ENCODE measurements at places on chromosomes 12 and 14.

DNA sequence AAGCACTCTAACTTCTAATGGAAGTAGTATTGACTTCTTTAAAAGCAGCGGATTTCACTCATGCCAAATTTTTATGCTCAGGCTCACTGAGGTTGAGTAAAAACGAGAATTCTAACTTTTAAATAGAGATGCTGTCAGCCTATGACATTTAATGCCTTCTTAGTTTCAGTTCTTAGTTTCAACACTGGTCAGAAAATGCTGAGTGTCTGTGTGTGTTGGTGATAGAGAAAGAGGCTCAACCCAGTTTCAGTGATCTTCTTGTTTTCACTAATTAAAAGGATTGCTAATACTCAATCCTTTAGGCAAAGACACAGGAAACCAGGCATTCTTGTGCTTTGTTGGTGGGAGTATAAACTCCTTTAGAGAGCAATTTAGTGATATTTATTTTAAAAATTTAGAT lies 31.0 kb downstream of the PEBP1 start:
- no peak for DNase-seq

GRCh38 chr12:104414581-104415341 lies 42.0 kb upstream of the CHST11 start:
- no peak for DNase-seq

DNA sequence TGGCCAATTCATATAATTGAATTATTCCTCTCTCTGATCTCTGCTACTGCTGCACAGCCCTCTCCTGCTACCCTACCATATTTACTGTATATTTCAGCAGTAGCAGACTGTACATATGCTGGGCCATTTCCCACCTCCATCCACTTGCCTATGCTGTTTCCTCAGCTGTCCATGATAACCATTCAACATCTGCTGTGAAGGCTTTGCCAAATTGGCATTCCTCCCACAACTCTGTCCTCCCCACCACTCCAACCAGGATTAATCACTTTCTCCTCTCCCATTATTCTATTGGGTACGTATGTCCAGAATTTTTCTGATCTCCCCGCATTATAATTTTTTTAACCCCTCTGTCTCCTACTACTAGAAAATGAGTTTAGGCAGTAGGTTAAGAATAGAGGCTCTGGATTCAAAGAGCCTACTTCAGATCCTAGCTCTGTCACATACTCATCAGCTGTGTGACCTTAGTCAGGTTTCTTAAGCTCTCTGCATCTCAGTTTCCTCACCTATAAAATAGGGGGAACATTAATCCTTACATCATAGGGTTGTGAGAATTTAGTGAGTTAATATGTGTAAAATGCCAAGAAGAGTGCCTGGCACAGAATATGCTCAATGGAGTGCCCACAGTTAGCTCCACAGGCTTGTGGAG lies 123.3 kb downstream of the KICS2 start:
- DNase-seq: no peak

GRCh38 chr12:62248873-62249272 lies 11.3 kb upstream of the USP15 start:
- DNase-seq: no peak

DNA sequence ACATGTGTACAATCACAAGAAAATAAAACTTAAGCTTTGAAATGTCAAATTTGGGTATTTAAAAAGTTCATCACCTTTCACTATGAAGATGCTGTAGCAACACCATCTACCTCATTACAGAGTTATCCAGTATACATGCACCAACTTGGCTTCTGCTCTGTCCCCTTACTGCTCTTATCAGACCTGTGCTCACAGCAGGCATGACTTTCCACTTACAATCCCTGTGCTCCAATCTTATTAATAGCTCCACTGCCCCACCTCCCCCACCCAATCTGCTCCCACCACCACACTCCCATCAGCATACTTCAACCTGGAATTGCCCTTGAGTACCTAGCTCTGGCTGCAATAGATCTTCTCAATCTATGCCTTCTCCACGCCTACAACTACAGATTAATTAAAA lies 13.3 kb downstream of the GALC start:
- DNase-seq: no peak

GRCh38 chr12:15227004-15227679 lies 5.9 kb upstream of the RERG start:
- peak; percentile 19 for DNase-seq

DNA sequence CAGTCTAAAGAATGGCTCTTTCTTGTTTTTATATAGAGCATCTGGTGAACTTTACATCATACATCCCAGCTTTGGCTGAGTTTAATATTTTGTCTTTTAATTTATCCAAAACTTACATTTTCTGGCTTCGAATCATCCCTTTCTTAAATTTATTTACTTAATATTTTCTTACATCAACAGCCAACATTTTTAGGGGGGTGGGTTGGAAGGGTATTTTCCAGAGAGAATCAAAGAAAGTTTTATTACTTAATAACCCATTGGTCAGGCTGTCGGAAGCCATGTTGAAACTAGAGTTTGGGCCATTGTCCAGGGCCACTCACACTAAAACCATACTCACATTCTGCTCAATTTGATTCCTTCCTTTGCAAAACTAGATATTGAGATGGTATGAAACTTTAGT lies 220.2 kb downstream of the AEBP2 start:
- no peak for DNase-seq

DNA sequence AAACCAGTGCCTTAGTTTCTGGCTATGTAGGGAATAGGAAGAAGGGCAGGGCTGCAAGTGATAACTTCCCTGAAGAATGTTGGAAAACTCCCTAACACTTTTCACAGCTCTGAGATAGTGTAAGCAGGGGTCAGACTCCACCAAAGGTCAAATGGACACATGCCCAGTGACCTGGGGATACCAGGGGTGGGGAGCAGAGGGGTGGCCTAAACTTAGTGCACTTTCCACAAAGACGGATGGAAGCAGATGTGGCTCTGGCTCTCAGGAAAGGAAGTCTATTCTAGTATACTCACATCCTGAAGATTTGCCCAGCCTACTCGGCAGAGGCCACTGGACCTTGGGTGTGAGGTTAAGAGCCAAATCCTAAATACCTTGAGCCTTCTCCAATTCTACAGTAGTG lies 285.8 kb downstream of the NUAK1 start:
- DNase-seq: no peak

- no peak for DNase-seq
Measured at GRCh38 chr12:46858368-46858767, 32.6 kb upstream of the SLC38A4 start.

DNA sequence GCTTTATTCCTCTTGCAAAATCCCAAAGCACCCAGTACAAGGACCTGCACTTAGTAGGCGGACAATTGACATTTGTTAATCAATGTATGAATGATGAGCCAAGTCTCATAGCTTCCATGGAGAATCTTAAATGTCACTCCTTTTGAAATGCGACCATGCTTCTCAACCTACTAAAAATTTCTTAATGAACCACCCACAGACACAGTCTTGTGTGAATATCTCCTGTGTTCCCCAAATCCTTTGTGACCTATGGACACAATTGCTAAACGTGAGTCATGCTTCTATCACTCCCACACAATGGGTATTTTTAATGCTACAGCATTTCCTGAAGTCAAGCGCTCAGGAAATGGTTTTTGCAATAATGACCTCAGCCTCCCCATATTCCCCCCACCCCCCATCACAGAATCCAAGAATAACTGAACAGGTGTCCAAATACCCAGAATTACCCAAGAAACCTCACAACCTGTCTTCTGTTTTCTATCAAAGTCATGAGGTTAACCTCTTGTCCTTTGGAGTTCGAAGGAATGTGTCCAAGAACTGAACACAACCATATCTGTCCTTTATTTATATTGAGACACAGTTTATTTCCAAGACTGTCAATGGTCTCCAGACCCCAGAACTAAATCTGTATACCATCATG lies 163.6 kb upstream of the PLEKHG7 start:
- peak; percentile 46 for DNase-seq

GRCh38 chr12:3551386-3551785 lies 60.4 kb downstream of the PRMT8 start:
- DNase-seq: no peak

GRCh38 chr12:123118497-123118896 lies 32.4 kb downstream of the PITPNM2 start:
- DNase-seq: no peak

DNA sequence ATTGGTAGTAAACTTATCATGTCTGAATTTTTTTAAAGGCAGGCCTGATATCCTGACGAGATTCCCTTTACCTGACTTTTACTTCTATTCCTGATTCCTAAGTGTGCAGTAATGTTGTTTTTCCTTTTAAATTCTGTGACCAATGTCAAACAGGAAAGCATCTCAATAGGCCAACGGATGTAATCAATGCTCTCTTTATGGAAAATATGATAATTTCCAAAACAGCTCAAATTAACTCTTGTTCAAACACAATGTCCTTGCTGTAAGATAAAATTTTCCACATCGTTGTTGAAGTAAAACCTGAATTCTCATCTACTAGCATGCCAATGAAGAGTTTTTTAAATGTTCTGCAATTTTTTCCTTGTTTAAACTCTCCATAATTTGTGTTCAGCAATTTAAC lies 8.0 kb upstream of the TAS2R31 start:
- no peak for DNase-seq

GRCh38 chr14:100073576-100074430 lies 8.6 kb downstream of the EVL start:
- DNase-seq: no peak

GRCh38 chr14:72472845-72473244 lies 421.1 kb downstream of the DPF3 start:
- DNase-seq: no peak

DNA sequence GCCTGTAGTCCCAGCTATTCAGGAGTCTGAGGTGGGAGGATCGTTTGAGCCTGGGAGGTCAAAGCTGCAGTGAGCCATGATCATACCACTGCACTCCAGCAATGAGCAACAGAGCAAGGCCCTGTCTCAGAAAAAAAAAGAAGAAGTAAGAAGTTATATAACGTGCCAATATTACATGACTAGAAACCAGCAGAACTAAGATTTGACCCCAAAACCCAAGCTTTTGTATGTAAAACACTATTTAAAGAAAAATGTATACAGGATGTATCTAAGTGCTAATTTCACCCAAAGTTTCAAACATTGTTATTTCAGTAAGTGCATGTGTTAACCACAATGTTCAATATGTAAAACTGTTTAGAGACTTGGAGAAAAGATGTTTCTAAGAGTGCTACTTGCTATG lies 94.7 kb downstream of the SLC5A8 start:
- no peak for DNase-seq

All from CD4-positive, alpha-beta T cell treated with Interleukin-12 subunit alpha and Interleukin-12 subunit beta, for 1 hour (primary cell).